ENCODE measurements at places on chromosomes 2 and 18.
A peak's percentile ranks its signal among the peaks of the same experiment; 100 is the strongest.

- no peak for DNase-seq
Measured at GRCh38 chr18:48638451-48638850, 99.6 kb downstream of the CTIF start.

DNA sequence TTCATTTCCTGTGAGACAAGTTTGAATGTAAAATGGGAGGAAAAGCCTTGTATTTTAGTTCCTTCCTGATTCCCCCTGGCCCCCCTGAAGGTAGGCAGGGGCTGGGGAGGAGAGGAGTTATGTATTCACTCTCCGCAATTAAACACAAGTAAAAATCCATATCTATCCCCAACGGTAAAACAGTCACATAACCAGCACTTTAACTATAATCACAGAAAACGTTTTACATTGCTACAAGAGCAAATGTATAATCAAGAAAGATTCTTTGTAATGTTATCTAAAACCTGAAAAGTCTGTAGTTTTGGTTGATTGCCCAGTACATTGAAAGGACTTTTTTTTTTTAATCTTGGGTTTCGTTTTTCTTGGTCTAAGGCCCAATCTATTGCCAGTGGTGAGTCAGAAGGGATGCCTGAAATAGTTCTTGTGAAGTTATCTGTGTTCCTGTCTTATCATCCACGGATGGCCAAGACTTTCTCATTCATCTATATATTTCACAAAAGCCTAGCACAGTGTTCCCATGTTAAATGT is 34.5 kb upstream of the CCNYL1 start:
- DNase-seq, result no peak

DNA sequence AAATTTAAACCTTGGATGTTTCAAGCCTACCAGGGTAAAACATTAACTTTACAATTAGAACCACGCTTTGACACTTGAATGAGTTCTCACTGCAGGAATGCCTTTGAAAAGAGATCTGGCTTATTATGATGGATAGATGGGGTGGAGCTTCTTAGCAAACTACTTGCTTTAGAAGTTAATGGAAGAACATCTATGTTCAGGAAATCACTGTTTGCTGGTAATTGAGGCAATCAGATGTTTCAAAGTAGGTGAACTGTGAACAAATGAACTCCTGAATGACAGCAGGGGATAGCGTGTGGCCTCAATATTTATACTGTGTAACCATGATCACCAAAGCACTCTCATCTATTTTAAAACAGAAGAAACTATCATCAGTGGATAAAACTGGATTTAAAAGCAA is 383.6 kb downstream of the PIK3C3 start:
- DNase-seq, result no peak

DNA sequence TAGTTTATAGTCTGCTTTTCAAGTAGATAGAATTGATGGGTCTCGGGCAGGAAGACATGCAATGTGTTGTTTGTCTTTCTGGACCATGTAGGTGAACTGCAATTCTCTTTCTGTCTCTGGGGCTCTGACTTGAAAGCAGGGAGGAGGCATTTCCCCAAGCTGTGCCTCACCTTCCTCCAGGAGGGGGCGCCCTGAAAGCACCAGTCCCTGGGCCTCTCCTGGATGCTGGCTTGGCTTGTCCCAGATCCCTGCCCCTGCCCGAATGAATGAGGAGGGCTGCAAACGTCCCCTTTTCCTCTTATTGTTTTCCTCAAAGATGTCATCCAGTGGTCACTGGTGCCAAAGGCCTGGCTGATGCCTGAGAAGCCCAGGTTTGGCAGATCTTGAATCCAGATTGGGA is 270.6 kb downstream of the CELF4 start:
- DNase-seq, result peak; percentile 2

- no peak for DNase-seq
Measured at GRCh38 chr18:55384551-55385275, 203.3 kb downstream of the TCF4 start.

DNA sequence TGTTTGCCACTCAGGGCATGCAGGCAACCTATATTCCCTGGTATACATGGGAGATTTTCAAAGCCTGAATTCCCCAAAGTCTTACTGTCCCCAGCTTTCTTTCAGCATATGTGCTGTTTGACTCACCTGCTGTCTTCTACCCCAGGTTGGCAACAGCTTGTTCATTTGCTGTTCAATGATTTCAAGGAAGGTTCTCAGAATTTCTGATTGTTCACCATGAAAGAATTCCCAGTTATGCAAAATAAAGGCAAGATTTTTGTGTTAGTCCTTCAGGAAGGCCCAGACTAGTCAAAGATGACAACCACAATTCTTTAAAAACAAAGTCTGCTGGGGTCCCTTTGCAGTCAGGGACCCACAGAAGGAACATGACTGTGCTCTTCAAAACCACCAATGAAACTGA is 1057.8 kb upstream of the CDH2 start:
- DNase-seq, result no peak

DNA sequence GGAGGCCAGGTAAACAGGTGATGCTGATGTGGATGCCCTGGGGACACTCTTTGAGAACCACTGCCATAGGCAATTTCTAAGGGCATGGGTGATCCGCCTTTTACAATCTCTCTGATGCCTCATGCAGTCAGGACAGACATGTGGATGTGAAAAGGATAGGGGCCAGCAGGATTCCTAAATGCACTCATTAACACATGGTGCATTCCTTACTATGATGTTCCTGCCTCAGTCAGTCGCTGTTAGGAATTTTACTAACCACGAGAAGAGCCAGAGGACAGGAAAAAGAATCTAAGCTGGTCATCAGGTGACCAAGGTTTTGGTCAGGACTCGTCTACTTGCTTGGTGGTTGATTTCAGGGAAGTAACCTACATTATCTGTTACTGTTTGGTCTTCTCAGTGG is 191.0 kb downstream of the ARL4C start:
- no peak for DNase-seq

- DNase-seq, result peak; percentile 37
Measured at GRCh38 chr2:54572636-54573536, 116.8 kb downstream of the SPTBN1 start.

GRCh38 chr18:61827591-61827990 is 65.2 kb downstream of the RNF152 start:
- DNase-seq, result no peak

DNA sequence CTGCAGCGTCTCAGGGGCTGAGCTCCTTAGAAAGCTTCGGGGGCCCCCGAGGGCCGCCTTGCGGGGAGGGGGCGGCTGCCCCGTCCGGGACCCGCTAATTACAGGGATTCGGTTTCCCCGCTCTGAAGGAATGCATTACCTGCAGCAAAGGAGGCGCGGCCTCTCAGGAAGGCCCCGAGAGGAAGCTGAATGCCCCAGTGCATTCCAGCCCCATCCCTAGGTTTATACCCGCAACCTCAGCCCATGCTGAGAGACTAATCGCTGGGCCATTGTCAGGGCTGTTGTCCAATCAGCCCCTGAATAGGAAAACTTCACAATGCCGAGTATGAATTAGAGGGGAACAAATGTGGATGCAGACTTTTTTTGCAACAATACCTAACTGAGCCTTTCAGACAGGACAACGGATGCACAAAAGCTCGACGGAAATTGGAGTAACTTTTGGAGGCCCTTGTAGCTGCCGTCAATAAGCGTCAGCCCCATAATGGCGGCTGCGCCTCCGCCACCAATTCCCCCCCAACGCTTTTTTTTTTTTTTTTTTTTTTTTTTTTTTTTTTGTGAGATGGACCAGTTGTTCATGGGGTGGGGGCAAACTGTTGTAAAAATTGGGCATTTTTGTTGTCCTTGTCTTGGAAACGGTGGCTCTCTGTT is 138.6 kb upstream of the SIX3 start:
- DNase-seq, result no peak

DNA sequence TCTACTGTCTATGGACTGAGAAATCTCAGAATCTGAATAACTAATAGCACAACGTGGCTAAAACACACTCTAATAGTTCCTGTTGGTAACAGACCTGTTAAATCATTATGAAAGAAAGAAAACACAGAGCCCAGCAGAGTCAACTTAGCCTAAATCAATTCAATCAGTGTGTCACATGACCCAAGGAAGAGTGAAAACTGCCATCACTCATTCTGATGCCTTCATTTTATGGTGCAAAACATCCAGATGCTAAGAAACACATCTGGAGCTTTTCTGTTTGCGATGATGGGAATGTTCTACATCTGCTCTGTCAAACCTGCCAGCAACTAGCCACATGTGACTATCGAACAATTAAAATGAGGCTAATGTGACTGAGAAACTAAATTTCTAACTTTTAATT is 295.7 kb upstream of the TRIB2 start:
- no peak for DNase-seq

DNA sequence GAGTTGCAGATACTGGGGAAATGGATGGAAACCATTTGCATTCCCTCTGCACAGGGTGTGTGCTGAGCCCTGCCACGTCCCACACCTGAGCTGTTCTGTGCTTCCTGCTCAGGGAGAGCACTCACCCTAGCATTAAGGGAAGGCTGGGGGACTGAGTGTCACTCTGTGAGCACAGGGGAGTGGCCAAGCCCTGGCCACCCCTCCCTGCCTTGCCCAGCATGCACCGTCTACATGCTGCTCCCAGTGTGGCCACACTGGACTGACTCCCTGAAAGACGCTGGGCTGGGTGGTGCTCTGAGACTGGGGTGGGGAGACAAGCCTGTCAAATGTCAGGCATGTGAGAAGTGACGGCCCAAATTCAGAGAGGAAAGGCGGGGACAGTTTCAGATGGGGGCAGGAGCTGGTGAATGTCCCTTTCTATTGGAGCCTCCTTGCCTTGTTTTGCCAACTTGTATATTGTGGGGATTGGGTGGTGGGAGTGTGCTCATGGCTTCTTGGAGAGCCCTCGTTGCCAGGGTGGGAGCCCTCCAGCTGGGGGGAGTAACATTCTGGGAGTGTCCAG is 298.4 kb upstream of the HS6ST1 start:
- DNase-seq, result no peak

- no peak for DNase-seq
Measured at GRCh38 chr2:30939364-30939763, 132.1 kb upstream of the CAPN13 start.

- peak; percentile 19 for DNase-seq
Measured at GRCh38 chr2:152134488-152135280, 35.8 kb upstream of the CACNB4 start.

GRCh38 chr2:85745619-85746018 is 8.2 kb upstream of the ATOH8 start:
- no peak for DNase-seq

DNA sequence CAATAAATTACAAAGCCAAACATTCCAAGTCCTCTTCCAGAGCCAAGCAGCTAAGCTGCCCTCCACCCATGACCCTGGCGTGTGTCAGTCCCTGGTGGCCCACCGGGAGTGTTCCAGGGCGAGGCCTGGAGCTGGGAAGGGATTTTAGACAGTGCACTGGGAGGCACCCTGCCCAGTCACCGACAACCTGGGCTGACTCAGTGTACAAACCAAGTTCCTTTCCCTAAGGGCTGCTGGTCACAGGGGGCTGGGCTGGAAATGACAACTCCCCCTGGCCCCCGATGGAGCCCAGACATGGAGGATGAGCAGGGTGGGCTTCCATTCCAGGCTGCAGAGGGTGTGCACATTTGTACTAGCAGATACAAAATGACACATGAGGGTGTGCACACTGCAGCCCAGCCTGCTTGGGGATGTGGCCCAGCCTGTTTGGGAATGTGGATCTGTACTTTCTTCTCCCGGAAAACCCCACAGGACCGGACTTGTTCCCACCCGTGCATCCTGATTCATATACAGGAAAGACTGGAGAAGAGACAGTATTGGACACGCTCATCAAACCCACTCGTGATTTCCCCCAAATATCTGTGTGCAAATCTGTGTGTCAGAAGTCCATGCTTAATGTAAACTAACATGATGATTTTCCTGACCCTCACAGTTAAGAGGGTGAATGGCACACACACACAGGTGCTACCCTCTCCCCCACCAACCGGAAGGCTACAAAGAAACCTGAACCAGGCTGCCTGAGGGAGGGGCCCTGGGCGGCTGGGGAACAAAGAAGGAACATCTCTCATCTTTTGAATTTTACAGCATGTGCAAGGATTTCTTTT is 58.9 kb downstream of the NDUFA10 start:
- no peak for DNase-seq

GRCh38 chr2:227817850-227818674 is 4.4 kb downstream of the CCL20 start:
- DNase-seq, result peak; percentile 69

GRCh38 chr2:105368759-105369408 is 30.0 kb downstream of the FHL2 start:
- no peak for DNase-seq

DNA sequence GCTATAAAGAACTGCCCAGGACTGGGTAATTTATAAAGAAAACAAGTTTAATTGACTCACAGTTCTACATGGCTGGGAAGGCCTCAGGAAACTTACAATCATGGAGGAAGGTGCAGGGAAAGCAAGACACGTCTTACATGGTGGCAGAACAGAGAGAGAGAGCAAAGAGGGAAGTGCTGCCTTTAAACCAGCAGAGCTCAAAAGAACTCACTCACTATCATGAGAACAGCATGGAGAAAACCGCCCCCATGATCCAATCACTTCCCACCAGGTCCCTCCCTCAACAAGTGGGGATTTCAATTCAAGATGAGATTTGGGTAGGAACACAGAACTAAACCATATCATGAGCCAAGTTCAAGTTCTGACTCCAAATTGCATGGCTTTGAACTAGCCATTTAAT is 62.8 kb upstream of the PPP1CB start:
- no peak for DNase-seq

DNA sequence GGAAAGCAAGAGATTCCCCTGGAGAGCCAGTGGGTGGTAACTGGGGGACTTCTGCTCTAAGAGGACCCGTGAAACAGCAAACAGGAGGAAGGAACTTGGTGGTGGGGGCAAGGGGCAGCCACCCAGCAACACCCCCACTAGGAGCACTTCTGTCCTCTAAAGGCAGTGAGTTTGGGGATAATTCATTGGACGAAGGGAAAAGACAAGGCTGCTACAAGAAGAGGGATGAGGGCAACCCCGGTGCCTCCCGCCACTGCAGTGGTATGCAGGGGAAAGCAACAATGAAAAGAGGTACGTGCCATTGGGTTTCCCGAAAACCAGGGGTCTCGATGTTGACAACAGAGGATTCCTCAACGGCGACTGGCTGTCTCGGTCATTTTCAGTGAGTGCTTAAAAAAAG is 9.1 kb downstream of the RPL31 start:
- no peak for DNase-seq

DNA sequence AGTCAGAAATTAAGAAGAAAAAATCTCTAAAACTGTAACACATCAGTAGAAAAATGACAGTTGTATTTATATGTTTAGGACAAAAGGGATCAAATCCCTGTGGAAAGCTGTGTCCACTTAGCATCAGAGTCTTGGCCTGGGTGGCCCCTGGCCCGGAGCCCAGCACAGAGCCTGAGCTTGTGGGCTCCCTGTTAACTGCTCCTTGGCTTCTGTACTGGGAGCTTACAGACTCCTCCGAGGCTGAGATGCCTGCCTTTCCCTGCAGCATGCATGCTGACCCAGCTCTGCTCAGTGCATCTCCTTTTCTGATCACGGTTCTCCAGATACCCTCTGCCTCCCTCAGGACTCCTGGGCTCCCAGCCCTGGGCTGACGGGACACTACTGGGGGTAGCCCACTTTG is 98.1 kb downstream of the DCDC2C start:
- no peak for DNase-seq
